Epithelial cell of esophagus (primary cell): ENCODE measurements at places on chromosomes 3 and 15.

GRCh38 chr3:185822221-185823000 is 2.4 kb downstream of the IGF2BP2 start:
- DNase-seq = peak; percentile 71

DNA sequence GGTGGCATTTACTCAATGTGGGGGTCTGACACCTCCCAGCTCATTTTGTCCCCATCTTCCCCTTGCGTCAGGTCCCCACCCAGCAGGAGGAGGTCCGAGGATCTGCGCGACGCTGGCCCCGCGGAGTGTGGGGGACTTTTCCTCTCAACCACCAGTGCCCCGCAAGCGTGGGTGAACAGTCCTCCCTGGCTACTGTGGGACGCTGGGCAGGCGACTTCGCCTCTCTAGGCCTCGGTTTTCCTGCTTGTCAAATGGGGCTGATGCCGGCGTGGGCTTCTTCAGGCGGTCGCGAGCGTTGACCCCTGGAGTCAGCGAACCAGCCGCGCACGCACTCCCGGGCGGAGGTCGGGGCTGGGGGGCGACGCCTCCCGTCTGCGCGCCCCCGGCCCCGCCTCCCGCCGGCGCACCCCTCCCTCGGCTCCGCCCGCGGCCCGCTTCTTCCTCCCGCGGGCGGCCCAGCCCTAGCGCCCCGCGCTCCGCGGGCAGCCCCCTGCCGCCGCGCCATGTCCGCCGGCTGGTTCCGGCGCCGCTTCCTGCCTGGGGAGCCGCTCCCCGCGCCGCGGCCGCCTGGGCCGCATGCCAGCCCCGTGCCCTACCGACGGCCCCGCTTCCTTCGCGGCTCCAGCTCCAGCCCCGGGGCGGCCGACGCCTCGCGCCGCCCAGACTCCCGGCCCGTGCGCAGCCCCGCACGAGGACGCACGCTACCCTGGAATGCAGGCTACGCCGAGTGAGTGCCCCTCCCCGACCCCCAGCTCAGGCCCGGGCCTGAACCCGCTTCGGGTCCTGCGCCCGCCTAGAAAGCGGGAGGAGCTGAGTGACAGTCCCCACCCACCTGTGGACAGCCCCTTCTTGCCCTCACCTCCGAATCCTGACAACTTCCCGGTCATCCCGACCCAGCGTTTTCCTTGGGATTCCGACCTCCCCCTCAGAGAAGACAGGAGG is at the start of gene PPM1M:
TSS of gene PPM1M (plus strand) at position 438 of the 942 bp plus-strand sequence. CDS start at position 504, 66 bp downstream.
- peak; percentile 55 for DNase-seq

- peak; percentile 53 for DNase-seq
These were observed 81.0 kb upstream of the ALCAM start for GRCh38 chr3:105285653-105286241.

DNA sequence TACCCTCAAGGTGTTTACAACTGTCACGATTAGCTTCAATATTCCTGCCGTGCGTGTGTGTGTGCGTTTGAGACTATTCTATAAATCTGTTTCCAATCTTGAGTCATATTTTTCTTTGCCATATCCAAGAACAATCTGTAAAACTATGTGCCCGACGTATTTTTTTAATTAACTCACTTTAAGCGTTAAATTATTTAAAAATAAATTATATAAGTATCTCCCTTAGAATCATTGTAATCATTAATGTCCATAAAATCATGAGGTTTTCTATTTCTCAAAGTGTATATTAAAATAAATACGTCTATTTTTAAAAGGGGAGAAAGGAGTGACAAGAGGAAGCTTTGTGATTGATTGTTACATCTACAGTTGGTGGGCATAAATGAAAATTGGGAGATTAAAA is 2.9 kb downstream of the SETMAR start:
- no peak for DNase-seq
